ENCODE measurements at places on chromosomes 5 and 9.

DNA sequence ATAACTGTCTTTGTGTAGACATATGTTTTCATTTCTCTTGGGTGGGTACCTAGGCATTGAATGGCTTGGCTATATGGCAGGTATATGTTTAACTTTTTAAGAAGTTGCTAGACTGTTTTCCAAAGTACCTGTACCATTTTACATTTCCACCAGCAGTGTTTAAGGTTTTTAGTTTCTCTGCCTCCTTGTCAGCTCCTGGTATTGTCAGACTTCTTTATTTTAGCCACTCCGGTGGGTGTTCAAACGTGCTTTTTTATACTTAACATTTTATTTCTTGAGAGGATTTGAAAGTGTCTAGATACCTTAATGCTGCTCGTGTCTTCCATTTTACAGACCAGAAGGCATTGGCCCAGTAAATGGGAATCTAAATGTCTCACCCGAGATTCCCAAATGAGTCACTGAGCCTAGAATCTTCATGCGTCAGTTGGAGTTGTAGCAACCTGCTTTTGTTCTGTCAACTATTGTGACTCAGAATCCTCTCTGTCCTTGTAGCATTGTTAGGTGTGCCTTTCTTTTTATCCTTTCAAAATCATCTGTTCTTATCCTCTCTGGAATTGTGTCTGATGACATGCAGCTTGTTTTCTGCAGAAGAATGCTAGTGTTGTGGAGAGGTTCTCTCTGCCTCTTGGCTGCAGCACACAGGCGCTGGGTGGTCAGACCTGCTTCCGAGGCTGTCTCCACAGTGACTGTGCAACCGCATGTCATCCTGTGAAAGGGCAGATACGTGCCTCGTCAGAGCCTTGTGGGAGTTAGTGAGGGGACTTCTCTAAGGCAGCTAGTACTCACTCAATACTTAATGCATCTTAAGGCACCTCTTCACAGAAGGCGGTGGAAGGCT is 291.8 kb downstream of the AOPEP start:
- DNase-seq: no peak

GRCh38 chr5:73625944-73626811 is at the start of gene ARHGEF28:
TSS of gene ARHGEF28 (plus strand) at chr5:73626196. CDS start at chr5:73684852, 58,656 bp downstream.
- peak; percentile 75 for DNase-seq

- DNase-seq: no peak
Measured at GRCh38 chr9:101325053-101325452, 59.8 kb downstream of the BAAT start.

DNA sequence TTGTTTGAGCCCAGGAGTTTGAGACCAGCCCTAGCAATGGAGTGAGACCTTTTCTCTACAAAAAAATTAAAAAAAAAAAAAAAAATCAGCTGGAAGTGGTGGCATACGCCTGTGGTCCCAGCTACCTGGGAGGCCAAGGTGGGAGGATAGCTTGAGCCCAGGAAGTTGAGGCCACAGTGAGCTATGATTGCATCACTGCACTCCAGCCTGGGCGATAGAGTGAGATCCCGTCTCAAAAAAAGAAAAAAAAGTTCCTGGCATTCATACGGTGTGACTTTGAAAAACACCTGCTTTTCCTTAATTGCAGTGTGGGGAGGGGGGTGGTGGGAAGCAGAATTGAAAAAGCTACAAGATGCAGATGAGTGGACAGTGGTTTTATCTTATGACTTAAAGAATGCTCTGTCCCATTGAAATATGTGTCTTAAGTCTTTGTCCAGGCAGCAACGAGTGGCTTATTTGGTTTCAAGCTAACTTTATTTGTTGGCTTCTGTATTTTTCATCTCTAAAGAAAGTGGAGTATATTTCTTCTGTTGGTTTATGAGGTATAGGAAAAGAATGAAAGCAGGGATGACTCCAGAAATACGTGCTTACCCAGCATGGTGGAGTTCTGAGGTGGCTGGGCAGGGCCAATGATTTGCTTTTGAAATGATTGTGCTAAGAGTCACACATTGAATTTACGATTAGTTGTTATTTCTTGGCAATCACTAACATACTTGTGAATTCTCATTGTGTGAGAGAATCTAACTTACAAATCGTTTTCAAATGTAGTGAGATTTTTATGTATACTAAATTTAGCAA is 27.8 kb downstream of the ROPN1L start:
- no peak for DNase-seq

DNA sequence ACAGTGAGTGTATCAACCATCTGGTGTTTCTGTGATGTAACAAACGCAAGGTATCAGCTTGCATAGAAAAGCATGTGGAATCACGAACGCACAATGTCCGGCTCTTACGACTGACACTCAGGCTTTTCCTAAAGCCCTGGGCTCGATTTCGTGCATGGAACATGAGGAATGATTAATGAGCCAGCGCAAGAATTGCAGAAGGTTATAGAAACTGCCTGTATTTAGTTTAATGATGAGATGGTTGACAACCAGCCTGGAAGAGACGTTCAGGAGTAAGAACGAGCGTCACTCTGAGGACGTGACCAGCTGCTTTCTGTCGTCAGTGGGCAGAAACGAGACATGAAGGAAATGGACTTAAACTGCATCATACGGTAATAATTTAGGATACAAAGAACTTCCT is 497.6 kb downstream of the IRX1 start:
- no peak for DNase-seq

DNA sequence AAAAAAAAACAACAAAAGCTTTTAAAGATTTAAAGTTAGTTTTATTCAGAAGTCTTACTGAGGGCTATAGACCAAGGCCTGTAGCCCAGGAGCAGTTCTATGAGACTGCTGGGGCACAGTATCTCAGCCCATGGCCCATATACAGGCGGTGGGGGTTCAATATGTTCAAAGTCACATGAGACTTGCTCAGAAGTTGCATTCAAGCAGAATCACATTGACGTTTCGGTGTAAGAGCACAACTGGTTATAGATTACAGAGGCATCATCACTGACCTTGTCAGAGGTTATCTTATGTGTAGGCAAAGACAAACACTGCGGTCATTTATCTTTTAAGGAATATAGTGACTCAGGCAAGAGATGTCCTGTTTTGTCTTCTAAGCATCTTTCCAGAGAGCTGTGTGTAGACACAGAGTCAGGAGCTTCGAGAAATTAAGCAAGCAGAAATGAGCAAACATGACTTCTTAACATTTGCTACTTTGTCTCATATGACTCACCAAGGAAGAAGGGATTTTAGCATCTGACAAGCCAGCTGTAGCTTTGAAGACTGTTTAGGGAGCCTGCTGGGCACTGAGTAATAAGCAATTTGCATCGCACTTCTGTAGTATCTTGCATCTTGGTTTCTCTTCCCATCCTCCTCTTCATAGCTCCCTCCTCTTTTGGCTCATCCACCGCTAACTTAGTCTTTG is 12.9 kb upstream of the F2RL1 start:
- DNase-seq: no peak

DNA sequence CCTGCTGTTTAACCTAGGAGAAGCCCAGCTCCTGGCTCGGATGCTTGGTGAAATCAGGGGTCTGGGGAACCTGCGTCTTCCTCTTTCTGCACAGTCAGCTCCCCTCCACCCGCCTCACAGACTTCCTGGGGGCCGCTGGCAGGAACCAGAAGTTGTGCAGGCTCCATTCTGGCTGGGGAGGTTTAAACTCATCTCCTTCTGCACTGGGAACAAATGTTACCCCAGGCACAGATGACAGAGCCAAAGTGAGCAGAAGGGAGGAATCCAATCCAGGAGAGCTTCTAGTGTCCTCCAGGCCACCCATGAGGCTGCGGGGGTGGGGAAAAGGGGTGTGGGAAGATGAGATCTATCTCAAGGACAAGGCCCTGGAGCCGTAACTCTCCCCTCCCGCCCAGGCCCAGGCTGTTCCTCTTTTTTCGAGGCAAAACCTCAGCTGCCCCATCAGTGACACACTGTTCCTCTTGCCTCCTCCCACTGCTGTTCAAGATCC is 31.2 kb downstream of the KCNMB1 start:
- DNase-seq: no peak

DNA sequence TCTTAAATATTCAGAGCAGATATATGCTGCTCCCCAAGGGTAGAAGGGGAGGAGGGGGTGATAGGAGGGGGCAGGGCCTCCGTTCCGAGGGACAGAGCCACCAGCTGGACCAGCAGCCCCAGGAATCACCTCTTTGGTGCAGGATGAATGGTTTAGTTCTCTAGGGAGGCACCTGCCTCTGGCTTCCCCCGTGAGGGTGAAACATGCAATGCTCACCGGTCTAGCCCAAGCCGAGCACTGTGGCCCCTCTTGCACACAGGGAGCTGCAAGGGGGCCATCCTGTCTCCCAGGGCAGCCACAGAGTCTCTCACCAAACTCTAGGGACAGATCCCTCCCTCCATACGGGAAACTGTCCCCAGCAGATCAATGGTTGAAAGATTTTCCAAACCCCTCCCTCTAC is 163.7 kb downstream of the DAB2IP start:
- no peak for DNase-seq

DNA sequence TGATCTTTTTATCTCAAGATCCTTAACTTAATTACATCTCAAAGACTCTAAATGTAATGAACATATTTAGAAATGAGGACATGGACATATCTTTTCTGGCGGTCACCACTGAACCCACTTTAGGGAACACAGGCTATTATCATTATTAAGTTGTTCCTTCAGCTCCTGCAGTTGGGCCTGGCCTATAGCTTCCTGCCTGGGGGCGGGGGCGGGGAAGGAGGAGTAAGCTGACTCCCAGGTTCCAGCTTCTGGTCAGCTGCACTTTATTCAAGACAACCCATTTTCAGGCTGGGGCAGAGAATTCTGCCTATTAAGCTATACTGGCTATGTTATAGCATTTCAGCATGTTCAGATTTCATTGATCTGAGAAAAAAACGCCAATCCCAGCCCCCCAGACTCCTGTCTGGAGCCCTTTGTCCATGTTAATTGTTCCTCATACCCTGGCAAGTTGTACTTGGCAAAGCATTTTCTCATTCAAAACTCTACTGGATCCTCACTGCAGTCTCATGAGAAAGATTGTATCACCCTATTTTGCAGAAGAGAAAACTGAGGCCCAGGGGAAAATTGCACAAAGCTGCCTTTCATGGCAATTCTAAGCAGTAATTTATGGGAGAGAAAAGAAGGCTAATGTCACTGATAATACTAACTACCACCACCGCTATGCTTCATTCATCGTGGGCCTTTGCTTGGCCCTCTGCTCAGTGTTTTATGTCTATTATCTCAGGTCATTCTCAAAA is 25.1 kb downstream of the COL15A1 start:
- no peak for DNase-seq
